ENCODE measurements at places on chromosomes 12 and 14. TPM values are rescaled to one million over a fixed set of nuclear protein-coding genes. Genes with fewer than 3 reads are reported as not detected.

DNA sequence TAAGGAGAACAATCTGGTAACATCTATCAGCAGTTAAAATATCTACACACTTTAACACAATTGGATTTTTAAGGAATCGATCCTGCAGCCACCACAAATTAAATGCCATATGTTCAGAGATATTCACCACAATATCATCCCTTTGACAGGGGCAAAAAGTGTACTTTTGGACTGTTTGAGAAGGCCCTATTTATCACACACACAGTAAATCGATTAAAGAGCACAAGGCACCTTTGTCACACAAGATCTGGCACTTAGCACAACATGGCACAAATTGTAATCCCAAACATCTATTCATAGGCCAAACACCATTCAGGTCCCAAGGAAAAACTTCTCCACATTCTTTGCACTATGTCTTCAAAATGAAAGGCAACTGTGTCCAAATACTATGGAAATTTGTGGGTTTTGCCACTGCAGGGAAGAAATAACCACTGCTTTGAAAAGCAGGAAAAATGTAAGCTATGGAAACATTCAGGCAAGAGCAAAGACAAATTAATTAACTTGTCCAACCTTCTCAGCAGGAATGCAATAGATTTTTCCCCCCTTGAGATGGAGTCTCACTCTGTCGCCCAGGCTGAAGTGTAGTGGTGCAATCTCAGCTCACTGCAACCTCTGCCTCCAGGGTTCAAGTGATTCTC lies 282.5 kb upstream of the TMPO start:
- DNase-seq, result no peak

- no peak for DNase-seq
These were observed 229.2 kb downstream of the GLT1D1 start for GRCh38 chr12:129082441-129082840.

GRCh38 chr14:50901361-50901760 lies 29.5 kb downstream of the ABHD12B start:
- DNase-seq, result no peak

KIF5A gene
- total RNA-seq, result 0.16 TPM

GRCh38 chr14:91016800-91017410 lies 43.5 kb downstream of the RPS6KA5 start:
- DNase-seq, result no peak

DNA sequence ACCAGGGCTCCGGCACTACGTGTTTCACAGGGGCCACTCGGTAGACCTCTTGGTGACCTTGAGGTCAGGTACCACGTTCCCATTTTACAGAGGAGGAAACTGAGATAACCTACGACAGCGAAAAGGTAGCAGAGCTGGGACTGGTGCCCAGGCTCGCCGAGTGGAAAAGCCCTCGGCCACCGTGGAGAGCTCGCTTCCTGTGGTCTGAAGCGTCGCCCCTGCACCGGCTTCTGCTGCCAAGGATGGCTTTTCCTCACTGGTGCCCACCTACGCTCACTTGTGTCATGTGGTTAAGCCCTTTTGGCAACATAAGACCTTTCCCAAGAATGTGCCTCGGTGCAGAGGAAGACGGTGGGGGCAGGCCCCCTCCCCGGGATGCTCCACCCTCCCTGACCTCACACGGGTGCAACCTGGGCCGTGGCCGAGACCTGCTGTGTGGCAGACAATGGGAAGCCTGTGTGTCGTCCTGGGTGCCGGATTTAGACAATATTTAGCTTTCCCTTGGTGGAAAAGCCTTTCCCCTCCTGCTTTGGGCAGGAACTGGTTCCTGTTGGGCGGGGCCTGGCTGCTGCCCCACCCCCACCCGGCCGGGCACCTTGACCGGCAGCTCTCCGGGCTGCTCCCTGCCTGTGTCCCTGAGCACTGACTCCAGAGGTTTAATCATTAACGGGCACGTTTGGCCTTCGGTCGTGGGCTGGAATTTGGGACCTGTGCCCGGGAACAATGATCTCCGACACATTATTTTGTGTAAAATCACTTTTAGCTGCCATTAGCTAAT lies 32.4 kb upstream of the PPP1R13B start:
- DNase-seq, result no peak

DNA sequence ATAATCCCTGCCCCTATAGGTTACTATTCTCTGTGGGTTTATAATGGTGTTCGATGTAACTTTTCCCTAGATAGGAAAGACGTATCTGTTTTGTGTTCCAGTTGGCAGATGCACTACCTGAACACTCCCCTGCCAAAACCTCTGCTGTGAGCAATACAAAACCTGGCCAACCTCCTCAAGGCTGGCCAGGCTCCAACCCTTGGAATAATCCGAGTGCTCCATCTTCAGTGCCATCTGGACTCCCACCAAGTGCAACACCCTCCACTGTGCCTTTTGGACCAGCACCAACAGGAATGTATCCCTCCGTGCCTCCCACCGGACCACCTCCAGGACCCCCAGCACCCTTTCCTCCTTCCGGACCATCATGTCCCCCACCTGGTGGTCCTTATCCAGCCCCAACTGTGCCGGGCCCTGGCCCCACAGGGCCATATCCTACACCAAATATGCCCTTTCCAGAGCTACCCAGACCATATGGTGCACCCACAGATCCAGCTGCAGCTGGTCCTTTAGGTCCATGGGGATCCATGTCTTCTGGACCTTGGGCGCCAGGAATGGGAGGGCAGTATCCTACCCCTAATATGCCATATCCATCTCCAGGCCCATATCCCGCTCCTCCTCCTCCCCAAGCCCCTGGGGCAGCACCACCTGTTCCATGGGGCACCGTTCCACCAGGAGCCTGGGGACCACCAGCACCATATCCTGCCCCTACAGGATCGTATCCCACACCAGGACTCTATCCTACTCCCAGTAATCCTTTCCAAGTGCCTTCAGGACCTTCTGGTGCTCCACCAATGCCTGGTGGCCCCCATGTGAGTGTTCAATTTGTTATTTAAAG lies 11.3 kb downstream of the MAPK1IP1L start:
- DNase-seq, result no peak

LAG3 gene
- total RNA-seq, result 0.36 TPM

TIMELESS gene
- 11.7 TPM for total RNA-seq

All from natural killer cell (primary cell).